ENCODE measurements at places on chromosomes 12 and 14.
A peak's percentile ranks its signal among the peaks of the same experiment; 100 is the strongest.

DNA sequence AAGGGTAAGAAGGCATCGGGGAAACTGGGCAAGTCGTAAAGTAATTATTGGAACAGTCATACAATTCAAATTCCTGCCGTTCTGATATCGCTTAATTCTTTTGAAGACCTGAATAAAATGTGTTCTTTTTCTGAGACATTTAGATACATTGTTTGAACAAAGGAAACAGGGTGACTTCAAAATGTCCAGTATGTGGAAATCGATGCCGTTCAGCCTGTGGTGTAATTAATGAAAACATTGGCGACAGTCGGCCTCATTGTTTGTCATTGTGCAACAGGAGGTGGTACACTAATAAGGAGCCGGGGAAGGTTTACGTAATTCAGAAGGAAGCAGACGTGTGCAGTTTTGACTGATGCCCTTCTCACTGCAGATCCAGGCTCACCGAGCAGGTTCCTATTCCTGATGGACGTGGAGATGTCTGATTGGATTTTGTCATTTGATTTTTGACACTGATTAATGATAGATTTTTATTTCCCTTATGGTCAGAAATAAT, 92.7 kb downstream of the BORCS5 start:
- DNase-seq = peak; percentile 90

DNA sequence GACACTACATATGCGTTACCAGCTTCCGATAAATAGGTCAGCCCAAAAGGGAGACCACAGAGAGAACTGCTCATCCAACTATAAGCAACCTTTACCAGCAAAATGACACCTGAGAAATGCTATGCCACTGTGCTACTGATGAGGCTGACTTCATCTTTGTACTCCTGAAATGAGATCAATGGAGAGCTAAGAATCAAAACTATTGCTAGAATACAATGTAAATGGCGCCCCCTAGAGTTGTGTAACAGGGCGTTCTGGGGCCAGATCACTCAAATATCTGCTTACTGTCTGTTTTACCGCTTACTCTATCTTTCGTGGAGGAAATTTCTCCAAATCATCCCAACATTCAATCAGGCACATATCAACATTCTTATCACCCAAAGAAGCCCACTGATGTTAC, 4.6 kb downstream of the ZNF384 start:
- peak; percentile 60 for DNase-seq

DNA sequence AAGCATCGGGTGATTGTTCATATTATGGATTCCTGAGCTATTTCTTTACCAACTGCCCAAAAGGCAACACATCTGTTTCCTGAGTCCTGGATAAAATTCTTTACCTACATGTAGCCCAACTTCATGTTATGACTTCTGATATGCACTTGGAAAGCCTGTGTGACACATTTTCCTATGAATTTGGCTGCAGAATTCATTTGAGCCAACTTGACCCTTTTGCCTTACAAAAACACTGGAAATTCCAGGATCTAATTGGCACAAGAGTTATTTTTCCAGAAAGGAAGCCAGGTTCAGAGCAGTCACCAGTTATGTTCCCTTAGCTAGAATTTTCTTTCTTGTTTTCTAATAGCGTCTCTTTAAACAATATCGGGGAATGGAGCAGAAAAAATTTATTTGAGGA, 202.5 kb upstream of the LRIG3 start:
- no peak for DNase-seq

DNA sequence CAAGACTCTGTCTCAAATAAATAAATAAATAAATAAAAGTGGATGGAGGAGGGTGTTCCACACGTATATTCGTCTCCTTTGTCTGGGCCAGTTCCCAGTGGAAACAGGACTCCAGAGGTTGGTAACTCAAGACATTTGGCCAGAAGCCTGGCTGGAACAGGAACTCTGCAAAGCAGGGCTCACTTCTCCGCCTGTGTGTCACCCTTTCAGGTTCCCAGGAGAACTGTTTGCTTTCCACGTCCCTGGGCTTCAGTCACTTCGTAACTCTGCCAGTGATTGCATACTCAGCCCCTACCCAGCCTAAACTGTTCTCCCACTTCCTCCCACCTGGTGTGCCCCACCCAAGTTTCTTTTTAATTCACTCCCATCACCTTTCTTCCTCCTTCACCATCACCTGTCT, 7.0 kb upstream of the UBE2N start:
- DNase-seq = peak; percentile 17

DNA sequence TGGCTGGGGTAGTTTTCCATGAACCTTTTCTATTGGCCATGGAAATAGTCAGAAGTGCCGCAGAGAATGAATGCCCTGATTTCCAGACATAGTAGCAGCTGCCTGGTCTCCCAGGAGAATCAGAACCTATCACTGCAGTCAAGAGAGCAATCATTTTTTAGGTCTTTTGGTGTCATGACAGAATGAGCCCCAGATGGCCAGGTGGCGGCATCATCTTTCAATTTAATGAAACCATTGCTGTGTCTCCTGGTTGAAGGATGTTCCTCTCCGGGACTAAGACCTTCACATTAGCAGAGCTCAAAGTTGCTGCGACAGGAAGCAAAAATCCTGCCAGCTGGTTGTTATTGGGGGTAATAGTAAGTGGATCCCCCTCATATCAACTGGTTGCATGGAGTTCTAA, 18.8 kb downstream of the TNFAIP2 start:
- DNase-seq = no peak

GRCh38 chr14:32350020-32350419, 20.9 kb downstream of the AKAP6 start:
- no peak for DNase-seq

DNA sequence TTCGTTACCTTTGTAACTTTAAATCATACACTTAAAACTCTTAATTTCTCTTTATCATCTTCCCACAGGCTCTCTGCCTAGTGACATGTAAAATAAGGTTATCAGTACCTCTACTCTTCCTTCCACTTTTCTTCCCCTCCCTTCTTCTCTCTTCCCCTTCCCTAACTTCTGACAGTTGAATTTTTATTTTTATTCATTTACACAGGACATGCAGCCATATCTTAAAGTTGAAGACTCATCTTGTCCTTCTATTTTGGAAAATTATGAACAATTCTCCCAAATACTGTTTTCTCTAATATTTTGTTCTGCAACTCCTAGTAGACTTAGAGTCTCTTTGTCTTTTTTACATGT, 263.9 kb downstream of the FBXL14 start:
- no peak for DNase-seq

DNA sequence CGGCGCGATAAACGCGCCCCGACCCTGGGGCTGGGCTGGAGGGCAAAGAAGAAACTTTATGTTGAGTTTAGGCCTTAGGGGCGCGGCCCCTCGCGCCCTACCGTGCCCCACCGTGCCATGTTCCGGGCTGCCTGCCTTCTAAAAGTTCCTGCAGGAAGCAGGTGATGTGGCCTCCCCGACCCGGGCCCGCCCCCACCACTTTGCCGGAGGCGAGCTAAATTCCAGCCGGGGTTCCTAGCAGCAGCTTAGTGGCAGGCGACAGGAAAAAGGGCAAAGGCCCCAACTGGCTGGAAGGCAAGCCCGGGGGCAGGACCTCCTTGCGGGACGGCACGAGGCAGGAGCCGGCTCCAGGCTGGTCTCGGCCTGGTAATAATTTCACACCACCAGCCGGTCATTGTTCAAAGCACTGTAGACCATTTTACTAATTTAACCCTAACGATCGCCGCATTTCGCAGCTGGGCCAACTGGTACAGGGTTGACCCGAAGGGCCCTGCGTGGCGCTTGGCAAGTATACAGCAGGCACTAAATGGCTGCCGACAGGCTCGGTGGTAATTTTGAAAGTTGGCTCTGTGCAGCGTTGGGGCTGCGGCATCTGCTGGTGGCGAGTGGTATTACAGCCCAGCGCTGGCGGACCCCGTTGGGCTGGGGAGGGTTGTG, 895 bp upstream of the CCDC88C start:
- peak; percentile 73 for DNase-seq

DNA sequence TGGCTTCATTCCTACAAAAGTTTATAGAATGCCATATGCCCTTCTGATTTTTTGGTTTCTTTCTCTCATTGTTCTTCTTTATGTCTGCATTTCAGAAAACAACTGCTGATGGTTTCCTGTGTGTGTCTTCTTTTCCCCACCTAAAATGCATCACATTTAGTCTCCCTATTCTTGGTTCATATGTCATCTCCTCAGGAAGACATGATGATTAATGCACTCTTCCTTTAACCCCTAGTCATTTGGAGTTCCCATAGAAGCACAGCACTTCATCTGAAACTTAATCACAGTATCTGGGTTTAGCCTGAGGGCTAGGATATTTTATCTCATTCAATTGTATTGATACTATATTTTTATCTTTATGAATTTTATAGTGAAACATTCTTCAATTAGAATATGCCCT, 21.5 kb downstream of the GNPNAT1 start:
- DNase-seq = no peak

DNA sequence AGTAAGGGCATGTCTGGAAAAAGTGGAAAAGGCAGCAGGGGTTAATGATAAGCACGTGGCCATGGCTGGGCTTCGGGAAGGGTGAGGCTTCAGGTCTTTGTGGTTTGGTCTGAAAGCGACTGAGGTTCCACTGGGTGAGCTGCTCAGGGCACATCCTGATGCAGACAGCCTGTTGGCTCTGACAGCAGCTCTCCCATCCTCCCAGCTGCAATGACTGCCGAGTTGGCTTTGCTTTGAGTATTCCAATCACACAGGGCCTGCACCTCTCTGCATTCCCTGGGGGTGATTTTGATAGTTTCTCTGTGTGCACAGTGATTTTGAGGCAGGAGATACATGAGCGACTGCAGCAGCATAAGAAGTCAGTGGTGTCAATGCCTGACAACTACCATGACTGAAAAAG, 390.7 kb downstream of the APAF1 start:
- DNase-seq = no peak

GRCh38 chr14:74756326-74756725, 6.8 kb upstream of the YLPM1 start:
- DNase-seq = no peak

DNA sequence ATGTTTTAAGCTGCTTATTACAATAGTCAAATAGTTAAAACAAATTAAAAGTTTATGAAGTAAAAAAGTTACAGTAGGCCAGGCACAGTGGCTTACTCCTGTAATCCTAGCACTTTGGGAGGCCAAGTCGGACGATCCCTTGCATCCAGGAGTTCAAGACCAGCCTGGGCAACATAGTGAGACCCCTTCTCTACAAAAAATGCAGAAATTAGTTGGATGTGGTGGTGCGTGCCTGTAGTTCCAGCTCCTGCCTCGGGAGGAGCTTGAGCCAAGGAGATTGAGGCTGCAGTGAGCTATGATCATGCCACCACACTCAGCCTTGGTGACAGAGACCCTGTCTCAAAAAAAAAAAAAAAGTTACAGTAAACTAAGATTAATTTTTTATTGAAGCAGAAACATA, 142.6 kb downstream of the MIPOL1 start:
- no peak for DNase-seq

- DNase-seq = no peak
Measured at GRCh38 chr14:66038212-66038611, 448.0 kb upstream of the CCDC196 start.

DNA sequence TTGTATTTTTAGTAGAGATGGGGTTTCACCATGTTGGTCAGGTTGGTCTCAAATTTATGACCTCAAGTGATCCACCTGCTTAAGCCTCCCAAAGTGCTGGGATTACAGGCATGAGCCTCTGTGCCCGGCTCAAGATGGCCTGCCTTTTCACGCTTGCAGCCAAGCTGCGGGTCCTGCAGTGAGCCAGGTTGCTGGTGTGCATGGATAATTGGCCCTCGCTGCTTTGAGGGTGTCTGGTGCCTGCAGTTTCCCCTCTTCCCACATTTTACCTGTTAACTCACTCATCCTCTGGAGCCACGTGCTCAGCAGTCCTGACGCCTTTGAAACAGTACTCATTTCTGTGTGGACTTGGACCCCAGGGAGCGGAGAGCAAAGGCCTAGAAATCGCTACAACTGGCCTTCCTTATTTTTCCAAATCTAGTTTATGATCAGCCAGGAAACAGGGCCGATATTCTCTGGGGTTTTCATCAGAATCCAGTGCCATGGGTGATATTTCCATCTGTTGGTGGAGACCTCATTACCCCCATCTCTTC, 42.2 kb downstream of the TPCN1 start:
- DNase-seq = no peak

- DNase-seq = no peak
Measured at GRCh38 chr14:88551980-88552431, 2.8 kb downstream of the PTPN21 start.

DNA sequence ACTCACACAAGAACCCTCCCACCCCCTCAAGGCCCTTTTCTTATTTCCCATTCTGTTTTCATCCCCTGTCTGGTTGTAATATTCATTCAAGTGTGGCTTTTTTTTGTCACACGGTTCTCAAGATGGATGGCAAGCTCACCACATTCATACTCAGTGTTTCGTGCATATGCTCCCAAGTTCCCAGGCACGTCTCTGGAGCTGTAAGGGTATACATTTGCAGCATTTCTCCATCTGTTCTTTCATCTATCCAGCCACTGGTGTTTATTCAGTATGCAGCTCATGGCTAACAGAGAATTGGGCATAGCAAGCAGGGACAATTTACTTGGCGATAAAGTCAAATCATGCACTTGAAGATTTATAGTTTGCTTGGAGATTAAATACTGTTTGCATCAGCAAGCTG, 212.1 kb downstream of the GRIN2B start:
- no peak for DNase-seq

GRCh38 chr12:130339951-130340350, 2.3 kb downstream of the PIWIL1 start:
- no peak for DNase-seq

- no peak for DNase-seq
Measured at GRCh38 chr12:116529048-116529447, 30.1 kb upstream of the MAP1LC3B2 start.

GRCh38 chr12:130509454-130509853, 171.8 kb downstream of the PIWIL1 start:
- DNase-seq = no peak

- DNase-seq = no peak
Measured at GRCh38 chr12:77202457-77203060, 137.2 kb upstream of the E2F7 start.

GRCh38 chr12:122204167-122205052, 901 bp downstream of the B3GNT4 start:
- DNase-seq = no peak

DNA sequence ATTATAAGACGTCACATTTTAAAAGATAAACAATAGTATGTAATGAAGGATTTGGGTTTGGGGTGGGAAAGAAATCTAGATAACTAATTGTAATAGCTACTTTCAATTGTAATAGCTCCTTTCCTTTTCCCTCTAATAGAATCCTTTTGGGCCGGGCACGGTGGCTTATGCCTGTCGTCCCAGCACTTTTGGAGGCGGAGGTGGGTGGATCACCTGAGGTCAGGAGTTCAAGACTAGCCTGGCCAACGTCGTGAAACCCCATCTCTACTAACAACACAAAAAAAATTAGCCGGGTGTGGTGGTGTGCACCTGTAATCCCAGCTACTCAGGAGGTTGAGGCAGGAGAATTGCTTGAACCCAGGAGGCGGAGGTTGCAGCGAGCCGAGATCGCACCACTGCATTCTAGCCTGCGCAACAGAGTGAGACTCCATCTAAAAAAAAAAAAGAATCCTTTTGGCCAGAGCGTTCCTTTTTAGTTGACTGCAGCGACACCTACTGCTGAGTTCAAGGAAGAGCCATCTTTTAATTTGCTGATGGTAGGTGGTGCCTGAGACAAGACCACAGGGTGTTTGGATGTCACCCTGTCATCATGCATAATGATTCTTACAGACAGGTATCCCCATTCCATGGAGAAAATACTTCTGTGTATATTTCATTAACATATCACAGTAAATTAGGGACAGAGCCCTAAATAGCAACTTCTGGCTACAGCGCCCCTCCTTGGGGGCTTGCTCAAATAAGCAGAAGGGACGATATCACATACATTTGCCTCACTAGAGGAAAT, 79.5 kb downstream of the ARMH4 start:
- DNase-seq = peak; percentile 59
